ENCODE measurements at places on chromosomes 13 and 19.
A peak's percentile ranks its signal among the peaks of the same experiment; 100 is the strongest.

DNA sequence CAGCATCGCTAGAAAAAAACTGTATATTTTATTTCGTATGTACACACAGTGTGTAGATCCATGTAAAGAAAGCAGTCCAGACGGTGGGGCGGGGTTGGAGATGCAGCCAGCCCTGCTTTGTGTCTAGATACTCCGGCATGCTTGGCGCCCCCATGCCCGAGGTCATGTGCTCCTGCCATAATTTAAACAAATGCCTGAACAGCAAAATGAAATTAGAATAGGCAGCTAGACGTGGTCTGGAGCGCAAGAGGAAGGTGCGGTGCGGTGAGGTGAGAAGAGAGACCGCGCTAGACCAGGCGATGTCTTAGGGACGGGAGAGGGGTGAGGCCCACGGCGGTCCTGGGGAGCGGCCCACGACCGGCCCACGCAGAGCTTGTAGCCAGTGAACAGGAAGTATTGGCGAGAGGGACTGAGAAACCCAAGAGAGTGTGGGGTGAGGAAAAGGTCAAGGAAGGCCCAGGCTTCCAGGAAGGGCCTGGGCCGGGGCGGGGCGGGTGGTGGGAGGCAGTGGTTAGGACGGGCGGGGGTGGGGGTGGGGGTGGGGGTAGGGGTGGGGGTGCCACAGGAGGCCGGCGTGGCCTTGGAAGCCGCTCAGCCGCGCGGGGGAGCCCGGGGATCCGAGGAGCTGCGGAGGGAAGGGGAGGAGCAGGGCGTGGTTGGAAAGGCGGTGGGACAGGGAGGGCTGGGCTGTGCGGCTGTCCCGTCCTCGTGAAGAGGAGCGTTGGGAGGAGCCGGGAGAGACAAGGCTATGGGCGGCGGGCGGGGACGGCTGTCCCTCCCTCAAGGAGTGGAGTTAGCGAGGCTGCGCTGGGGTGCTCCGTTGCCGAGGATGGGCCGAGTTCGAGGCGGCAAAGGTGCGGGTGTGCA, 254.7 kb upstream of the SGCG start:
- DNase-seq: no peak

- peak; percentile 87 for DNase-seq
Observed at GRCh38 chr19:38250821-38251563, 5.2 kb downstream of the PPP1R14A start.

DNA sequence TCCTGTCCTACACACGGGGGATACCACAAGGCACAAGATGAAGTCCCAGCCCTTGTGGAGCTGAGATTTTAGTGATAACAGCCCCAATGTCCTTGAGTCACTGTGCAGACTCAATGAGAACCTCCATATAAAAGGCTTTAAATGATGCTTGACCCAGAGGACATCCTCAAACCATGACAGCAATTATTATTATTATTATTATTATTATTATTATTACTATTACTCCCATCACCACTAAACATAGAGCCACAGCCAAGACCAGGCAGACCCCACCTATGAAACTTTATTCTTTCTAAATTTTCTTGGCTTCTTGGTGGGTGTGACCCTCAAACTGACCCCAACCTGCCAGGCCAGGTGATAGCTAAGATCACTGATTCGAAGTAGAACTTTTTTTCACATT, 11.1 kb downstream of the C19orf47 start:
- DNase-seq: no peak

- no peak for DNase-seq
Observed at GRCh38 chr19:19672816-19673215, 4.2 kb downstream of the ZNF101 start.

DNA sequence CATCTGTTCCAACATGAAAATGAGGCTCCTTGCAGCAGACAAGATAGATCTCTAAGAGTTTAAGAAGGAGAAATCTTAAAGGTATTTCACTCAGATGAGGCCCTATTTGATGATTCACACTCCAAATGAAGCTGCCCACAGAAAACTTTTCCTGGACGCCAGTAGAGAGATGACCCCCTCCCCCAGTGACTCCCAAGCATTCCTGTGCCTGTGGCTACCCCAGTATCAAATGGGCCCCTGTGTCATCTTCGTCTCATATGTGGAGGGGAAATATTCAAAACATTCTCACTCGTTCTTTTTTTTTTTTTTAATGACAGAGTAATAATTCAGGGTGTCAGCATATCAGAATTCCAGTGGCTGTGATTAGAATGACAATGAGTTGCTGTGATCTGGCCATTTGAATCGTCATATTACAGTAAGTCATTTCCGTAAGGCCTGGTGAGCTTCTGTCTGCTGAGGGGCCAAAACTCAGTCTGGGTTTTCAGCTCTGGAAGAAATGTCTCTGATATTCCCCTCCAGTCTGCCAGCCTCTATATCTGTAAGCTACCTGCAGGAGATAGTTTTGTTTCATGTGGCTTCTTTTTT, 194.7 kb downstream of the URI1 start:
- DNase-seq: no peak

GRCh38 chr19:581399-582111, 8.1 kb upstream of the HCN2 start:
- no peak for DNase-seq

DNA sequence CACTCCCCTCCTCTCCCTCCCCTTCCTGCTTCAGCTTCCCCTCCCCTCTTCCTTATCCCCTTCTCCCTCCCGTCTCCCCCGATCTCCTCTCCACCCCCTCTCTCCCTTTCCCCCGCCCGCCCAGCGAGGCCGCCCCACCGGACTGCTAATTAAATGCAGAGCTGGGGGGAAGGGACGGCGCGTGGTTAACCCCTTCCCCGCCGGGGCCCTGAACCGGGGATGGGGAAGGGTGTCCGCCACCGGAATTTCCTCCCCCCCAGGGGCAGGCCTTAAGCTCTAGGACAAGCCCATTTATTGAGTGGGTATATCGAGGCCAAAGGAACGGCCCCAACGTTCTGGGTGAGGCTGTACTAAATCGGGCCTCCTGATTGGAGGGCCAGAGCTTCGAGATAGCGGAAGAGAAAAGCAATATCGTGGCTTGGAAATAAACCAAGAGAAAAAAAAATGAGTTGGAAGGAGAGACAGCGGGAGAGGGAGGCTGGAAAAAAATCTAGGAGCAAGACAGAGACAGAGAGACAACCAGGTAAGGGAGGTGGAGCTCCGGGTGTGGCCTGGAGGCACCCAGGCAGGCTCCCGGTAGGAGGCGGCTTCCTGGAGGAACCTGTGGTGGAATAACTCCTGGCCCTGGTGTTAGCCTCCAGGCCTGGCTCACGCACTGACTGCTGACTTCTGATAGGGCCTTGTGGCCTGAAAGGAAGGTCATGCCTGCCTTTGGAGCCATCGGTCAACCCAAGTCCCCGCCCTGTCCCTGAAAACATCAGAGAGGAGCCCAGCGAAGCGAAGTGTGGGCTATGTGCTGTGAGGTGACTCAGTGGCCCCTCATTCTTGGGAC, 11.6 kb upstream of the JUND start:
- DNase-seq: peak; percentile 82

- DNase-seq: no peak
Observed at GRCh38 chr13:111925146-111925875, 141.6 kb upstream of the SOX1 start.

- DNase-seq: peak; percentile 54
Observed at GRCh38 chr19:4575267-4576015, 16.0 kb upstream of the SEMA6B start.

GRCh38 chr13:27549406-27549981, 70.8 kb downstream of the LNX2 start:
- DNase-seq: peak; percentile 10

Data from HuH-7 (cell line).